ENCODE measurements at places on chromosomes 5 and 9.

- no peak for DNase-seq
Observed at GRCh38 chr5:59119480-59119879, 536.6 kb downstream of the RAB3C start.

DNA sequence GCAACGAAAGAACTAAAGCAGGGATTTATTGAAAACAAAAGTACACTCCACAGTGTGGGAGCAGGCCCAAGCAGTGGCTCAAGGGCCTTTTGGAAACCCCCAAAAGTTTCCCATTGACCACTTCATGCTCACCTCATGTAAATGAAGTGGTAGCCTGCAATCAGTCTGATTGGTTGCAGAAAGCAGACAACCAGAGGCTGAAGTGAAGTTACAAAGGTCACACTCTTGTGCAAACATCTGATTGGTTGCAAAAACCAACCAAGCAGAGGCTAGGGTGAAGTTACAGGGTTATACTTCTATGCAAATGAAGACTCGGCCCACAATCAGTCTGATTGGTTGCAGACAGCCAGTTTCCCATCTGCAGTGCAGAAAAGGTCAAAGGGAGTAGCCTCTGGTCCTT is 258.0 kb downstream of the YTHDC2 start:
- DNase-seq: no peak

- DNase-seq: no peak
Observed at GRCh38 chr5:143402017-143402552, 1.4 kb downstream of the NR3C1 start.

DNA sequence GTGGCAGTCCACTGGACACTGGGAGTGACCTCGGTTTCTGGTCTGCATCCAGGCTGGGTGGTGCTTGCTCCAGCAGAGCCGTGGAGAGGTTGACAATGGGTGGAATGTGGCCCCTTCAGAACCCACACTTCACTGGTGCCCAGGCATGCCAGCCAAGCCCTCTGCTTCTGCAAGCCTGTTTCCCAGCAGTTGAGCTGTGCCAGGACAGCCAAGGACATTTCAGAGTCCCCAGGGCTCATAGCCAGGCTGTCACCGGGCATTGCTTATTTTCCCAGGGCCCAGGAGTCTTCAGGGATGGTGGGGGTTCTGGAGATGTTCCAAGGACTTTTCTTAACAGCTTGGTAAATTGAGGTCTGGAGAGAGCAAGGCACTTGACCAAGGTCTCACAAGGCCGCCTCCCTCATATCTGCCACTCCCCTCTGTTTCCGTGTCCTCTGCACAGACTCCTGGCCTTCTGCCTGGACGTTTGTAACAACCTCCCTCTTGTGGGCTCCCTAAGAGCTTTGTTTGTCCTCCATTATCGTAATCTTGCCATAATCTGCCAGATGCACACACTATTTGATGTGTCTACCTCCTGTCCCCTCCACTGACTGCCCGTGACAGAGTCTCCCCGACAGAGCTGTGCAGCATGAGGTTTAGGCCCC is 3.8 kb upstream of the NDST1 start:
- DNase-seq: no peak

Measured in fibroblast of skin of abdomen (primary cell).